ENCODE measurements at places on chromosomes 6 and 20. TPM values are rescaled to one million over a fixed set of nuclear protein-coding genes. Genes with fewer than 3 reads are reported as not detected.

GOPC gene
- 25.0 TPM for total RNA-seq

NKAIN2 gene
- not detected for total RNA-seq

PEDS1 gene
- total RNA-seq: 25.4 TPM

PLG gene
- total RNA-seq: 0.80 TPM

NT5E gene
- 17.3 TPM for total RNA-seq

GPR6 gene
- not detected for total RNA-seq

BPIFB1 gene
- not detected for total RNA-seq
